ENCODE measurements at places on chromosomes 3 and 15. TPM values are rescaled to one million over a fixed set of nuclear protein-coding genes. Genes with fewer than 3 reads are reported as not detected.

The RBP2 gene
- not detected for total RNA-seq

The FBXW12 gene
- total RNA-seq: not detected

The IDH3A gene
- total RNA-seq: 74.1 TPM

The GCSAM gene
- total RNA-seq: not detected

The GRK7 gene
- total RNA-seq: not detected

The TERC gene
- total RNA-seq: not detected

The FANCD2OS gene
- not detected for total RNA-seq

The SPATA16 gene
- not detected for total RNA-seq

The ACOX2 gene
- 7.2 TPM for total RNA-seq

The DUOXA2 gene
- total RNA-seq: not detected

The ARHGEF26 gene
- total RNA-seq: 9.1 TPM

The FGF7 gene
- total RNA-seq: not detected

The ALG1L2 gene
- total RNA-seq: not detected

The RCN2 gene
- 62.1 TPM for total RNA-seq

The CAPN3 gene
- 0.34 TPM for total RNA-seq

The TM6SF1 gene
- not detected for total RNA-seq
